GM03348 (cell line): ENCODE measurements at places on chromosomes 16 and 17.

- no peak for DNase-seq
Measured at GRCh38 chr17:260031-260791, 78.8 kb upstream of the DOC2B start.

- DNase-seq = no peak
Measured at GRCh38 chr17:64154717-64155116, 24.8 kb upstream of the ERN1 start.

GRCh38 chr17:66638707-66639479 lies 196.0 kb upstream of the CACNG5 start:
- DNase-seq = no peak

DNA sequence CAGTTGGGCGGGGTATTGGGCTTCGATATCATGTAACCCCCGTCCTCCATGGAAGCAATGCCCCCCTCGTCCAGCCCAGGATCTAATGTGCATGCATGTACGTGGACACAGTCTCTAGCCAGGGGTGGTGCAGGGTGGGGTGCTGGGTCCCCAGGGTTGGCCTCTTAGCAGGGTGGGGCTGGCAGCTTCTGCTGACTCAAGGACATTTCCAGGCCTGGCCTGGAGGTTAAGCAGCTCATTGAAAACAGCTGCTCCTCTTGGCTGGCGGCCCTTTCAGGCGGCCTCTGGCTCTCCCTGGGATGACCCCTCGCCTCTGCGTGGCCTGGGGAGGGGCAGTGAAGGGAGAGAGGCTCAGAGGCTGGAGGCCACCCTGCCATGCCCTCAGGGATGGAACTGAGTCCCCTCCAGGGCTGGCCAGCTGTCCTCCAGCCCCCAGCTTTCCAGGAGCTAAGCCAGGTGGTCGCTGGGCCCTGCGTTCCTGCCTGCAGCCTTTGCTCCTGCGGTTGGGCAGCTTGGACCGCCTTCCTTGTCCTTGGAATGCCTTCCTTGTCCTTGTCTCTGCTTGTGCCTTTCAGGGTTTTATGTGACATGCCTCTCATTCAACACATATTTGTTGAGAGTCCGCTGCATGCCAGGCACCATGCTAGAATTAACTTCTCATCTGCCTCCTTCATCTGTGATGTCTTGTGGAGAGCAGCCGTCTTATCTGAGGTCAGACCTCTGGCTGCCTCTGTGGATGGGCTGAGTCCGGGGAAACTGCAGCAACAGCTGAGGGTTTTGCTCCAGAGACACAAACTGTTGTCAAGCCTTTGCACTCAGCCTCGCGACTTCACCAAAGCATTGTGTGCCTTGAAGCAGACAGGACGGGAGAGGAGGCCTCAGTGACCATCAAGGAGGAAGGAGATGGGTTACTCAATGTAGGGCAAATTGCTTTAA lies 26.6 kb downstream of the MRC2 start:
- peak; percentile 86 for DNase-seq

GRCh38 chr17:67999291-67999911 lies 3.1 kb upstream of the C17orf58 start:
- DNase-seq = peak; percentile 5

- peak; percentile 88 for DNase-seq
Measured at GRCh38 chr16:106623-107324, 28.7 kb downstream of the MPG start.

- DNase-seq = peak; percentile 72
Measured at GRCh38 chr17:31843070-31843745, 15.8 kb downstream of the COPRS start.

DNA sequence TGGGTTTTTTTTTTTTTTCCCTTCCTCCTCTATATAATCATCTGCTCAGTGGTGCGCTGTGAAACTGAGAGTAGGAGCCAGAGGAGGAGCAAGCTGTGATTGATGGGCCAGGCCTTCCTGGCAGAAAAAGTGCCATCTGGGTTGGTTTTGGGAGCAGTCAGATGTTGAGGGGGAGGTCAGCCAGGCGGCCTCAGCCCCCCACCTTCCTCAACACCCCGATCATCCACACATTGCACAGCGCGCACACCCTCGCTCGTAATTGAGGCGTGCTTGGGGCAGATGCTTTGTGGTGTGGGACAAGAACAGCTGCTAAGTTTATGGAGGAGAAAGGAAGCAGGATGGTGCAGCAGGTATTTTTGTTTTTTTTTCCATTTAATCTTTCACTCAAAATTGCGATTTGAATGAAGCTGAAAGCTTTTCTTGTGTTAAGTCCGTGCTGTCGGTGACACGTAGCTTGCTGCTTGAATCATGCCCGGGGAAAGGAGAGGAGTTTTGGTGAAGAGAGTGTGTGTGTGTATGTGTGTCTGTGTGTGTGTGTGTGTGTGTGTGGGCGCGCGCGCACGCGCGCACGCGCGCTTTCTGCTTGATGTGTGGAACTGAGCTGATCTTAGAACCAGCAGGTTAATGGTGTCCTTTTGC lies 177.4 kb downstream of the RBFOX1 start:
- no peak for DNase-seq

DNA sequence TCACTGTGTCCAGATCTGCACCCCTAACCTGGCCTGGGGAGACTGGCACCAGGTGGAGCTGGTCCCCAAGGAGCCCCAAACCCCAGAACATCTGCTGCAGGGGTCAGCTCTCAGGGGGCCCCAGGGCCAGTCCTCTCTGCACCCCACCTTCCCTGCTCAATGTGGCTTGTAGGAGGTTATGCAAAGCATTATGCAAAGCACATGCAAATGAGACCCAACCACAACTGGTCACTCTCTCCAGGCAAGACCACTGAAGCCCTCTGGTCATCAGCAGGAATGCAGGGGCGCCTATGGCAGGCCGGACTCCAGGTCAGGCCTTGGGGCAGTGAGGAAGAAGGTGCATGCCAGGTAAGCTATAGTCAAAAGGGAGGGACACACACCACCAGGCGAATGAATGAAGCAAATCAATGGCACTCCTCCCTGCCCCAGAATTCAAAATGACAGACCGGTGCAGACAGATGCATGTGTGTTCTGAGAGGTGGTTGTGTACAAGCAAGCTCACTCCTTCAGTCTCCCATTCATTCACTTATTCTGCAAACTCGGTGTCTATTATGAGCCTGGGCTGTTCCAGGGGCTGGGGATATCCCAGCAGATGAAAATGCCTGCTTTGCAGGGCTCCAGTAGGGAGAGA lies 48.0 kb downstream of the TMEM235 start:
- no peak for DNase-seq

DNA sequence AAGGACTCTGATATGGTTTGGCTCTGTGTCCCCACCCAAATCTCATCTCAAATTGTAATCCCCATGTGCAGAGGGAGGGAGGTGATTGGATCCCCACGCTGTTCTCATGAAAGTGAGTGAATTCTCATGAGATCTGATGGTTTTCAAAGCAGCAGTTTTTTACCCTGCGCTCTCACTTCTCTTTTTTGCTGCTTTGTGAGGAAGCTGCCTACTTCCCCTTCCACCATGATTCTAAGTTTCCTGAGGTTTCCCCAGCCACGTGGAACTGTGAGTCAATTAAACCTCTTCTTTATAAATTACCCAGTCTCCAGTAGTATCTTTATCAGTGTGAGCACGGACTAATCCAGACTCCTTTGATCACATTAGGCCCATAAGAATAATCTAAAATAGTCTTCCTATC lies 719.7 kb upstream of the CDH8 start:
- DNase-seq = no peak

DNA sequence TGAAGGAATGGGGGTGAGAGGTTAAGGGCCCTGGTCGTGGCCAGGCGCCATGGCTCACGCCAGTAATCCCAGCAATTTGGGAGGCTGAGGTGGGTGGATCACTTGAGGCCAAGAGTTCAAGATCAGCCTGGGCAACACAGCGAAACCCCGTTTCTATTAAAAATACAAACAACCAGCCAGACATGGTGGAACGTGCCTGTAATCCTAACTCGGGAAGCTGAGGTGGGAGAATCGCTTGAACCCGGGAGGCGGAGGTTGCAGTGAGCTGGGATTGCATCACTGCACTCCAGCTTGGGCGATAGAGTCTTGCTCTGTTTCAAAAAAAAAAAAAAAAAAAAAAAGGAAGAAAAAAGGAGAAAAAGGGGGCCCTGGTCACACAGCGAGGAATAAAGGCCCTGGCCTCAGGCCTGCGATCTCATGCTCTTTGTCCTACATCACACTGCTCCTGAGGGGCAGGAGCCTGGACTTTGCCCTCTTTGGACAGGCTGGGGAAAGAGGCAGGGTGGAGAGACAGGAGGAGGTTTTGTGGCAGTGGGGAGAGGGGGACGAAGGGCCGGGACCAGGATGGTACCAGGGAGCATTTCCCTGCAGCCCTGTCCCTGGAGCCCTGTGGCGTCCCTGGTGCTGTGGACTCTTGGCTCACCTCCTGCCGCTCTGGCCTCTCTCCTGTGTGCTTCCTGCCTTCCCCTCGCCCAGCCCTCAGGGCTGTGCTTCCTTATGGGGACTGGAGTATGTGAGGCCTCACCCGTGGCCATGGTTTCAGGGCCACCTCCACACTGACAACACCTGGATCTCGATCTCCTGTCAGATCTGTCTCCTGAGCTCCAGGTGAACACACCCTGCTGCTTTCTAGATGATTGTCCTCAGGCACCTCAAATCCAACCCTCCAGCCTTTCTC lies 19.7 kb upstream of the SLC25A19 start:
- DNase-seq = no peak

DNA sequence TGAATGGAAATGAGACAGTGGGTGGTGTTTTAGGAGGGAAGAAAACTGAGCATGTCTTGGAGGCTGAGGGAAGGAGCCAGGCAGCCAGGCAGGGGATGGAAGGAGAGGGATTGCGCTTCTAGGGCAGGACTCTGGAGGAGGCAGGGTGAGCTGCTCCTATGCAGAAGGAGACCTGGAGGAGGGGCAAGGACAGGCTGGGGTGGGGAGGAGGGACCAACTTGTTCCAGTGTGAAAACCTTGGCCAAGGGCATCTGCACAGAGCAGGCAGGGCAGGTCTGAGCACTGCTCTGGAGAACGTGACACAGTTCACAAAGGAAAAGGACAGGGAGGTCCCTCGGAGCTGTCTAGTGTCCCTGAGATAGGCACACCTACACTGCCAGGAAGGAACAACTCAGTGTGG lies 5.5 kb downstream of the GALK1 start:
- DNase-seq = no peak

- peak; percentile 47 for DNase-seq
Measured at GRCh38 chr17:35612924-35613521, 25.9 kb downstream of the AP2B1 start.

DNA sequence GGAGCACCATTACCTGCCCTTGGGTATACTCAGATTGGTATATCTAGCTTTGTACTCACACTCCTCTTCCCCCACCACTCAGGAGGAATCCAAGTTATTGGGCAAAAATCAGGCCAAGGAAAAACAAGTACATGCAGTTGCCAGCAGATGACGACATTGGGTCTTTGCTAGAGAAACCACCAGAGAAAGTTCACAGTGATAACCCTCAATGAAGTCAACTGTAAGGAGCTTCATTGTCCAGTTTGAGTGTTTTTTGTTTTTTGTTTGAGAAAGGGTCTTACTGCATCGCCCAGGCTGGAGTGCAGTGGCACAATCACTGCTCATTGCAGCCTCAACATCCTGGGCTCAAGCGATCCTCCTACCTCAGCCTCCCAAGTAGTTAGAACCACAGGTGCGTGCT lies 34.6 kb upstream of the TOX3 start:
- no peak for DNase-seq

DNA sequence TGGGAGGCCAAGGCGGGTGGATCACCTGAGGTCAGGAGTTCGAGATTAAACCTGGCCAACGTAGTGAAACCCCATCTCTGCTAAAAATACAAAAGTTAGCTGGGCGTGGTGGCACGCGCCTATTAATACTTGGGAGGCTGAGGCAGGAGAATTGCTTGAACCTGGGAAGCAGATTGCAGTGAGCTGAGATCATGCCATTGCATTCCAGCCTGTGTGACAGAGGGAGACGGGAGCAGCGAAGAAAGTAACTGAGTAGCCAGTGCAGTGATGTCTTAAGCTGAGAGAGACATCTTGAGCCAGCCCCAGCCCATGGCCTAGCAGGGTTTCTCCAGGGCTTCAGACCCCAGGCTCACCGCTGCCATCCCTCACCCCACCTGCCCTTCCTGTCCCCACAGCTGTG lies 9.8 kb upstream of the SMIM5 start:
- no peak for DNase-seq

GRCh38 chr17:63698886-63699637 lies 863 bp downstream of the LIMD2 start:
- peak; percentile 47 for DNase-seq

DNA sequence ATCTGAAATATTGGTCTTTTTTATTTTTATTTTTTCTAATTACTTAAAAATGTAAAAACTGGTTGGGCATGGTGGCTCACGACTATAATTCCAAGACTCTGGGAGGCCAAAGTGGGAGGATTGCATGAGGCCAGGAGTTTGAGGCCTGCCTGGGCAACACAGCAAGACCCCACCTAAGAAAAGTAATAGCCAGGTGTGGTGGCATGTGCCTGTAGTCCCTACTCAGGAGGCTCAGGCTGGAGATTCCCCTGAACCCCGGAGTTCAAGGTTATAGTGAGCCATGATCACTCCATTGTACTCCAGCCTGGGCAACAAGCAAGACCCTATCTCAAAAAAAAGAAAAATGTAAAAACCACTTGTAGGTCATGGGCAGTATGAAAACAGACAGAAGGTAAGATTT lies 36.8 kb upstream of the CDH3 start:
- DNase-seq = no peak

DNA sequence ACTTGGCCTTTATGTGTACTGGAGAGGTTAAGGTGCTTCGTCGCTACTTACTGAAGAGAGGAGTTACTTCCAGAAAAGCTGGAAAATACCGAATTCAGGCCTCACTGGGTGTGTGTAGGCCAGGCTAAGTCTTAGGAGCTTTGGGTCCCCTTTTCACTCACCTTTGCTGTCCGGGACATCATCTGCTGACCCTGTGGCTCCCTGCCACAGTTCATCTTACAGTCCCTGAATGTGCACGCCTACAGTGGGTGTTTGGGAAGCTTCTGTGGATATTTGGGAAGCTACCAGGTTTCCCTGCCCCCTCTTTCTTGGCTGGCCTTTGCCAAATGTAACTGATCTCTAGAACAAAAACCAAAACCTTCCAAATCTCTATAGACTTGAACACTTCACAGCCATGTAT lies 51.4 kb downstream of the ELAC2 start:
- no peak for DNase-seq

DNA sequence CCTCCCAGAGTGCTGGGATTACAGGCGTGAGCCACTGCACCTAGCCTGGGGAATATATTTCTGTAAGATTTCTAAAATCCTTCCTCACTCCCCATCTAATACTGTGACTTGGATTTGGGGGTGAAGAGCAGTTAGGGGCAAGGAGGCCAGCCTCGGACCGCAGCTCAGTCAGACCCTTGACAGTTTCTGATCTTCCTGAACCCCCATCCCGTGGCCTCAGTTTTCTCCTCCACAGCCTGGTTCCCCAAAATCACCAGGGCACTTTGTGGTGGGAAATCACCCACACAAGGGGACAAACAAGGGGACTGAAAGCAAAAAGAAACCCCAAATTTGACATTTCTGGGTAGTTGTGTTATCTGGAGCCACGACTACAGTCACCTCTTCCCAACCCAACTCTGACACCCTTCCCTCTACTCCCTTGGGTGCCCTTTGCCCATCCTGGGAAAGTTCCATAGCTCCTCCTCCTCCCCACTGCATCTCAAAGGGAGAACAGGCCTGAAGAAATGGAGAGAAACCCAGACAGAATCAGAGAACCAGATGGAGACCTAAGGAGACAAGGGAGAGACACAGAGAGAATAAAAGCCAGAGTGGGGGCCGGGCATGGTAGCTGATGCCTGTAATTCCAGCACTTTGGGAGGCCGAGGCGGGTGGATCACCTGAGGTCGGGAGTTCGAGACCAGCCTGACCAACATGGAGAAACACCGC lies 2.8 kb upstream of the STAT5A start:
- DNase-seq = no peak
